ENCODE measurements at places on chromosomes 11 and 22.

DNA sequence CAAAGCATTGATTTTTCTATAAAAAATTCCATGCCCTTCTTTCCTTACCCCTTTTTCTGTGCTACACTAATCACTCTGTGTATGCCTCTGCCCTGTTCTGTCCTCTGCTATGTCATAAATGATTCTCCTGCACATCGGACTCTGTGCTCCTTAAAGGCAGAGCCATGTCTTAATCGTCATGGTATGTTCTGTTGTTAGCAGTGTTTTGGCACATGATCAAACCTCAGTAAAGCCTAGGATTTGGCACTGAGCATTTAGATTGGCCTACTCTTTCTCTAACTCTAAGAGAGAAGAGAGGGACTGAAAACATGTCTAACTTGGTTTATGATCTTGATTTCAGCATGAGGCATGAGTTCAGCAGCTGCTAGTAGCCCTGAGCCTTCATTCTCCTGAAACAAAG, 266.9 kb downstream of the AASDHPPT start:
- DNase-seq = no peak

GRCh38 chr11:69969890-69970784, 108.0 kb upstream of the ANO1 start:
- DNase-seq = no peak

DNA sequence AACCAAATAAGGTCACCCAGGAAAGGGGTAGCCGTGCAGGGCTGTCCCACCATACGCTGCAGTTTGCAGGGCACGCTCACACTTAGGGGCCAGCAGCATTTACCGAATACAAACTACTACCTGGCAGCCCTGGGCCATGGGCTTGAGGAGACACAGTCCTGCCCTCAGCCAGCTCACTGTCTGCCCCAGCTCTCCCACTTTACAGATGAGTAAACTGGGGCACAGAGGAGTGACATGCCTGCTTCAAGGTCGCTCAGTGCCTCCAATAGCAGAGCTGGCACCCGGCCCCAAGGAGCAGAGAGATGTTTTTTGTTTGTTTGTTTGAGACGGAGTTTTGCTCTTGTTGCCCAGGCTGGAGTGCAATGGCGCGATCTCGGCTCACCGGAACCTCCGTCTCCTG, 2.8 kb downstream of the FADS3 start:
- DNase-seq = no peak

- no peak for DNase-seq
These were observed 23.8 kb downstream of the PACSIN2 start for GRCh38 chr22:42991010-42991651.

DNA sequence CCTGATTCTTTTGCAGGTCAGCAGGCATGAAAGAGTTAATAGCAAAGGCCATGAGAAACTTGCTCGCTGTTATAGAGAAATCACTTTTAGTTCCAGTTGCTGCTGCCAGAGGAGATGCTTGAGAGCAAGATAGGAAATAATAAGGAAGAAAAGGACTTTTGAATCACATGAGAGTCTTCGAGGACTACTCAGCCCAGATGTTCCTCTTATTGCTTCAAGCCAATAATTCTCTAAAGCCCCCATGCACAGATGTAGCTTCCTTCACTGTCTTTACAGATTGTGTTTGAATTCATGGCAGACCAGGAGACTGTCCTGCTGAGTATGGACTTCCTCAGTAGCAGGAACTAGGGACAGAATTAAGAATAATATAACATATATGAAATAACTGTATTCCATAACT, 50.1 kb upstream of the OLFML1 start:
- no peak for DNase-seq

GRCh38 chr11:44138286-44138685, 42.8 kb downstream of the EXT2 start:
- no peak for DNase-seq

DNA sequence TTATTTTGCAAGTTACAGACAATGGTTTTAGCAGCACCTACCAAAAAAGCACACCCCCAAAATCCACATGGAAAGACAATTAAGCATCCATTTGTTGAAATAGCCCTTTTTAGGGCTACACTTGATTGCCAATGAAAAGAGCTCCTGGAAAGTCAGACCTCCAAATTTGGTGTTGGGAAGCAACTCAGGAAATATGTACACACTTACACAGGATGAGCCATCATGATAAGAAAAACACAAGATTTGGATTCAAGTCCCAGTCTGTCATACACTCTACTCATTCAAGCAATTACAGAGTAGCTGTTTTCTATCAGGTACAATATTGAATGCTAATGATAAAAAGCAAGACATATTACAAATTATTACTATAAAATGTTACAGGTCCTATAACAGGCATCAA, 31.5 kb downstream of the FAM168A start:
- DNase-seq = no peak

GRCh38 chr22:20238901-20239675, 29.0 kb downstream of the RTN4R start:
- DNase-seq = no peak

GRCh38 chr11:63023841-63024648, 8.4 kb upstream of the SLC22A8 start:
- DNase-seq = peak; percentile 84

DNA sequence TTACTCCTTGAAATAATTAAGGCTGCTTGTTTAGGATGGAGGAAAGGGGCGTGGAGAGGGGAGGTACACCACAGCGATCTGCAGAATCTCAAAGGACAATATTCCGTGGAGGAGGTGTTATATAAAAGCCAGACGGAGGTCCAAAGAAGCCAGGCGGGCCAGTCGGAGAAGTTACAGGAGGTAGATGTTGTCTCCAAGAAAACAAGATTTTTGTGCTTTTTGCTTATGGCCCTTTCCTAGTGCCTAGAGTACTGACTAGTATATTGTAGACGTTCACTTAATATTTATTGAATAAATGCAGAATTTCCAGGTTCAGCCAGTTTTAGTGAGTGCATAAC, 761 bp downstream of the ZDHHC13 start:
- no peak for DNase-seq

GRCh38 chr11:128422576-128423370, 164.6 kb downstream of the ETS1 start:
- peak; percentile 88 for DNase-seq
